CD4-positive, alpha-beta T cell treated with Interferon alpha-2 for 1 hour (primary cell): ENCODE measurements at places on chromosomes 7 and 10.

- peak; percentile 30 for DNase-seq
Observed at GRCh38 chr7:73515178-73515577, 6.9 kb downstream of the BAZ1B start.

GRCh38 chr7:39528849-39529248, 37.4 kb upstream of the YAE1 start:
- no peak for DNase-seq

DNA sequence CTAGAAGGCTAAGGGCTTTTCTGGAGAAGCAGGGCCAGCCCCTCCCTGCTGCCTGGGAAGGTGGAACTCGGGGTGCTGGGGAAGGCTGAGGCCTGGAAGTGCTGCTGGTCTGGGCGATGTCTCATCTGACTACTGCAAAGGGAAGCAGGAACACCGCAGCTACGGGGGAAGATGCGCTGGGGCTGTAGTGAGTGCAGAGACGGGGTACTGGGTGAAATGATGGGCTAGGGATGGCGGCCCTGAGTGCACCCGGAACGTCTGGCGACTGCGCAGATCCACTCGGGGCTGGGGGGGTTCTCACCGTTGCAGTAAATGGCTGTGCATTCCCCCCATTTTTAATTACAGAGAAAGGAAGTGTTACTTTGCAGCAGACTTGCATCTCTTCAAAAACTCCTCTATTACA, 195.4 kb upstream of the ADARB2 start:
- no peak for DNase-seq

- DNase-seq = peak; percentile 65
Observed at GRCh38 chr10:74977913-74978847, 133.3 kb upstream of the SAMD8 start.

DNA sequence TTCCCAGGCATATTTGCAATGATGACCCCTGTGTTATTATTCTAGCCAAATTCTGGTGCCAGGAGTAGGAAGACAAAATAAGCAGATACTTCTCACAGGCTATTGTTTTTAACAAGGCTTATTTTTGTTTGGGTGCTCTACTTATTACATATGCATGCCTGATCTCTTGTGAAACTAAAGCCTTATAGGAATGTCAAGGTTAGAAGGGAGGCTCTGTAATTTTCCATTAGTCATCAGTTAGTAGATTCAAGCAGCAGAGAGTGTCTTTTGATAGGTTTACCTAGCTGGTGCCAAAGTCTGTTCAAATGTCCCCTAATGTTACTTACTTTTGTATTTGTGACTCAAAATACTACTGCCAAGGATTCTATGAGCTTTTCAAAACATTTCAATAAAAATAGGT, 11.7 kb upstream of the TMEM106B start:
- no peak for DNase-seq

DNA sequence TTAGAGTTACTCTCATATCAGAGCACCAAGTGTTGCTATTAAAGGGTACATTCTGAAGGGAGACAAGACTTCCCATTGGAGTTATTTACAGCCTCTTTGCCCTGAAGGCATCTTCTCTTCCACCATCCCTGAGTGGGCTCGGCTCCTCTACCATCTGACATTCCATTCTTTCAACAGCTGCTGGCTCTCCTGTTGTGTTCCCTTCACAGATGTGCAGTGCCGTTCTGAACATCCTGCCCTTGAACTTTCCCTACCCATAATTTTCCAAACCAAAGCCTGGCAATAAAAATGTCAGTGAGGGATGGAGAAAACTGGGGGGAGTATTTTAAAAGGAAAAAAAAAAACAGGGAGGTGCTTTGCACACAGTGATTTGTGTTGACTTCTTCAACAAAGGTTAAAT, 392.9 kb downstream of the KCNMA1 start:
- DNase-seq = no peak

GRCh38 chr7:118312966-118313365, 88.5 kb downstream of the ANKRD7 start:
- no peak for DNase-seq

GRCh38 chr7:158286210-158286609, 301.4 kb downstream of the PTPRN2 start:
- no peak for DNase-seq

DNA sequence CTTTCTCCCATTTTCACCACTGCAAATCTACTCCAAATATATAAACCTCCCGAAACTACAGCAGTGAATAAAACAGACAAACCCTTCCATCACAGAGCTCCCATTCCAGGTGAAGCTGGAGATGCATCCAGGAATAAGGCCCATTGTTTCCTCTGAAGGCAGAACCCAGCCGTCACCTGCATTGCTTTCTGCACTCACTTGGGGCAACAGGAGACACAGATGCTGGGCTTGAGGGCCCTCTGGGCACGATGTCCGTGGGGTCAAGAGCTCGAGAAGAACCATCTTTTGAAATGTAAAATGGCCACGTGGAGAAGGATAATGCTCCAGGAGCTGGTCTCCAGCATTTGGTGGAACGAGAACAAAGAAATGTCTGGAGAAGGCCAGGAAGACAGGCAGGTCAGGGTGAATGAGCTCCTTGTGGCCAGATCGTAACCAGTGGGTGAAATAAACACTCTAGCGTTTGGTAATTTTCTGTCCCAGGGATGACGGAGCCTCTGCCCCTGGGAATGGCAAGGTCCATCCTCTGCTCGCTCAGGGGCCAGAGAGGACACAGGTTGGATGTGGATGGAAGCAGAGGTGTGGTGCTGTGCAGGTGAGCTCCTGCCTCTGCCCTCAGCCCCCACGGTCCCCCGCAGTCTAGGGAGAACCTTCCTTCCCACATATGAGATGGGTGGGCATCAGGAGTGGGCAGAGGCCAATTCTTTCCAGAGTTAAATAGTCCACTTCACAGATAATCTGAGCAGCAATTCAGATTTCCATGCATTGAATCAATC, 556.1 kb downstream of the DNAJB6 start:
- DNase-seq = no peak

DNA sequence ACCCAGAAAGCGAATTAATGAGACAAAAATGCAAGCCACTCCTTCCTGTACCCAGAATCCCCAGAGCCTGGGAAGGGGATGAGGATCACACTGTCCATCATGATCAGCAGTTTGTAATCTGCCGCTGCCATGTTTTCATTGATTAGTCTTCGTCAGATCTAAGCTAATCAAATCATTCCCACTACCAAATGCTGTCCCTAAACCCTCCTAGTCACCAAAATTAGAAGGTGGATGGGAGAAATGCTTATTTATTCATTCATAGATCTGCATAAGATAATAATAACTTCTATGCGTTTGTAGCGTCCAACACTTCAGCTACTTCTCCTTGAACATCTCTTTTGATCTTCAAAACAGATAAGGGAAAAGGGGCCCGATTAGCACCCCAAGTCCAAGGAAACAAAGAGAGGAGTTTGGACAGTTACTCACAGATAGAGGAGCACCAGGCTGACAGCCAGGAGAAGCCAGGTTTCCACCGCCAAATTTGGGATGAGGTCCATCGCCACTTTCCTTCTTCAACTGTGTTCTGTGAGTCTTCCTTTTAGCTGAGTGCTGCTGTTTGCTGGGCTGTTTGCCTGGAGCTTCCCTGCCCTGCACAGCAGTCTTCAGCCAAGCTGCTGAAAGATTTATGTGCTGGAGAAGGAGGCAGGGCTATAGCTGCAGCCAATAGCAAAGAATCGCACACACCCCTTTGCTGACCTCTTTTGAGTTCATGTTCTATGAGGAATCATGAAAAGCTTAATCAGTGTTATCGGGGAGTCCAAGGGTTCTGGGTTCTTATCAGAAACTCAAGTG, at the start of gene CYP3A5:
CYP3A5 (minus strand) TSS at position 597 of the 792 bp plus-strand sequence; CDS start at position 497, 100 bp downstream.
- no peak for DNase-seq

GRCh38 chr7:135913404-135913803, 63.8 kb downstream of the MTPN start:
- DNase-seq = no peak

GRCh38 chr7:37421861-37422500, 26.7 kb downstream of the ELMO1 start:
- DNase-seq = no peak

GRCh38 chr10:63166742-63167258, 33.7 kb downstream of the NRBF2 start:
- DNase-seq = peak; percentile 26

GRCh38 chr7:55152516-55152915, 133.7 kb downstream of the EGFR start:
- DNase-seq = no peak

DNA sequence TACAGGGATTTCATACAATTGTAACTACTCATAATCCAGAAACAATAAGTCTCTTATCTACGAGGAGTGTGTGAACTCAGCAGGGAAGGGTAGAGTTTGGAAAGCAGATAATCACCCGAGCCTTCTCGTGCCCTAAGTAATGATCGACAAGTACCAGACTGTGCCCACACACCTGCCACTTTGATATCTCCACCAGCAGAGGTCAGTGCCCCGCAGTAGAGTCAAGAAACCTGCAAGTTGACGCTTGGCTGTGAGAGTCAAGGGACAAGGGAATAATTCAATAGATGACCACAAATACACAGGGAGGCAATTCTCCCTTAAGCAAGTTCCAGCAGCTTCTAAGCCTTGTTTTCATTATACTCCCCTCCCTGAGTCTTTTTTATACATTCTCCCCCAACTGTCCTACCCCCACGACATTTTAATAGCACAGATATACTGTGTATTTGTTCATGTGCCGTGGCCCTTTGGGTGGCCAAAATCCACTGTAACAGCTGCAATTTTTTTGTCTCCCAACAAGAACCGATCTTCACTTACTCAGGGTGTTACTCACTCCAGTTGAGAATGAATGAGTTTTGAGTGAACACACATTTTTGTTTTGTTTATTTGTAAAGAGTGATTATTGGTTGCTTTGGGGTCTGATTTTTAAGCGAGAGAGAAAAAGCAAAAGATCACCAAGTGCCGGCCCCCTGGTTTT, 106.9 kb upstream of the RHEB start:
- DNase-seq = peak; percentile 41

DNA sequence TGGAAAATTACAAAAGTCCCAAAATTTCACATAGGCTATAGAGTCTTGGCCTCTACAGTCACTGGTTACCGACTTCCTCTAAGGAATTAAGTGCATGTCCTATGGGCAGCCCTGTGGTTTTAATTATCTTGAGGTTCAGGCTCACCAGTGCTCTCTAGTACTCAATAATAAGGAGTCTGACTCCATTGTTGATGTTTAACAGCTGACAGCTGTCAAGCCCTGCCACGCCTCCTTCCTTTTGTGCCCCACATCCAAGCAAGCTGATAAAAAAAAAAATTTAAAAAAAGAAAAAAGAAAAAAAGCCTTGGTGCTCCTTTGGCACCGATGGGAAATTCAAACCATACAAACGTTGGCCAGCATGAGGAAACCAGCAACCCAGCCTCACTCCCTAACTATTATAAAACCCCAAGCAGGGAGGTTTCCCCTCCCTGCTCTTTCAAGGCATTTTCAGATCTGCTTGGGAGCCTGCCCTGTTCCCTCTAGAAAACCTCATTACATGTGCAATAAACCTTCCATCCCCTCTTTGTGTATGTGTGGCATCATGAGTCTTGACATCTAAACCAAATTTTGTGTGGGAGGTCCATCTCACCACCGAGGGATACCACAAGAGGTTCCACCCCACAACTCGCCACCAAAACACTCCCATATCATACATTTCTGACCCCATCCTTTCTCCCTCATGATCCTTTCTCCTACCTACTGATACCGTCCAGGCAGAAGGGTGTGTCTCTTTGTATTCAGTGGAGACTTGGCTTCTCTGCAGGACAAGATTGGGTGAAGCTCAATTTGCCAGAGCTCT, 70.9 kb upstream of the CCDC71L start:
- no peak for DNase-seq

- DNase-seq = no peak
Observed at GRCh38 chr7:111010798-111011197, 80.1 kb upstream of the LRRN3 start.
